Left ventricle myocardium inferior (tissue), 1 donor: ENCODE measurements at places on chromosomes 3 and 15. TPM values are rescaled to one million over a fixed set of nuclear protein-coding genes. Genes with fewer than 3 reads are reported as not detected.

DNA sequence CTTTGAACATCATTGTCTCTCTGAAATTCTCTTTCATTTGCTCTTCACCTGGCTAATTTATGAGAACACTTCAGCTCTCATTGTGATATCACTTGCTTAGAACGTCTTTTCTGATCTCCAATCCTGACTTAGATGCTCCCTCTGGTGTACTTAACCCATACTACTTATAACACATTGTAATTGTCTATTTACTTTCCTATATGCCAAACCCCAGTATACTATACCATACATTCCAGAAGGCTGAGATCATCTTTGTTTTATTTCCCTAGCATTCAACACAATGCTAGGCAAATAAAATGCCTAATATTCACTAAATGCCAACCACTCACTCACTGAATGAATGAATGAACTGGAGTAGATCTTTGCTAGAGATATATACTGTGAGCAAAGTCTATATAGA is 27.0 kb upstream of the PEX5L start:
- no peak for DNase-seq

DNA sequence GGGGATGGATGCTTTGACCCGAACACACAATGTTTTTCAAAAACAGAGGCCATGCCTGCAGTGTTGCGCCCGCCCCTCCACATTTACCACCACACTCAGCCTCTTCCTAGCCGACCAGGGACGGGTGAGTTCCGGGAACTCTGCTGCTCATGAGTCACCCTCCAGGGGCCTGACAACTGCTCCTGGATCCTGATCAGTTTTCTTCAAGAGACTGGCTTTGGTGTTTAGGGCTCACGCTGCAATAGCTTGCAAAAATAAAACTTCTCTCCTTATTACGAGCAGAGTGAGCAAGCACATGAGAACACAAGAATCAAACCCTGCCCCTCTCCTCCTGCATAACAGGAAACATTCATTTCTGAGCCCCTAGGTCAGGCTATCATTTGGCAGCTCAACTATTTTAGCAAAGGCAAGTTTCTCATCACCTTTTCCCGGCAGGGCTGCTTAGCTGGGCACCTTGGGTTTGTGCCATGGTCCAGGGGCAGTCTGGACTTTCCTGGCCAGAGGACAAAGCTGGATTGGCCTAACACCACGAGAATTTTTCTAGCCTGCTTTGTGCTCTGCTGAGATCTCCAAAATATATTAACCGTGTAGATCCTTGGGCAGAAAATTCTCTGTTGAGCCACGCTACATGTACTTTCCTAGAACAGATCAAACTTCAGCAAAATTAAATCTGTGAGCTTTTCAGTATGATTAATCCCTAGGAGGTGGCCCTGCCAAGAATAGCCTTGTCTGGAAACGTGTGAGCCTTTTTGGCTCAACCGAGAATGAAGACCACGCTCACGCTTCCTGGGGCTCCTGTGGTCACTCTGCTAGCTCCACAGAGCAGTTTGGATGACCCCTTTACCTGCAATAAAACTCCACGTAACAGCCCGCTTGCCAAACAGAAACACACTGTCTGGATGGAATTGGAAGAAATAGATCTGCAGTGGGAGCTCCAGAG is 52.7 kb upstream of the SPATA12 start:
- peak; percentile 59 for DNase-seq

- no peak for DNase-seq
Measured at GRCh38 chr3:64039981-64040733, 16.9 kb upstream of the PSMD6 start.

GRCh38 chr3:154304936-154305335 is 19.4 kb downstream of the DHX36 start:
- DNase-seq: no peak

- no peak for DNase-seq
Measured at GRCh38 chr3:1214933-1215332, 122.1 kb downstream of the CNTN6 start.

PAK6 gene
- 8.2 TPM for total RNA-seq

- no peak for DNase-seq
Measured at GRCh38 chr3:177883957-177884356, 652.3 kb upstream of the KCNMB2 start.

CORO2B gene
- 5.0 TPM for total RNA-seq

- DNase-seq: no peak
Measured at GRCh38 chr15:66670175-66670574, 31.9 kb upstream of the SMAD6 start.

DNA sequence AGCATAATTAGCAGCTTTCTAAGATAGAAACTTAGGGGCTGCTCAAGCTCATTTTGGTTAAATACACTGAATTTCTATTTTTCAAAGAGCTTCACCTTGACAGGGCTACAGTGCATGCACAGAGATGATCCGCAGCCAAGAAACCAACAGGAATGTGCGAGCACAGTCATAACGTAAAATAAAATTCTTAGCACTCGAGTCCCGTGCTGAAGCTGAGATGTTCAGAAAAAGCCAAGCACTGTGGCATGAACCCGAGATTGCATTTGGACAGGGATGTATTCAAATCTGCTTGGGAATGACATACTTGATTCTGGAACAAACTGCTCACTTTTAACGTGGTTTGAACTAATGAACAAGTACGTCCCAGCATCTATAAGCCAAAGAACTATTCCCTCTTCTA is 340.3 kb downstream of the FOXP1 start:
- DNase-seq: no peak

TMEM115 gene
- total RNA-seq: 23.5 TPM

RASL12 gene
- 12.9 TPM for total RNA-seq

DNA sequence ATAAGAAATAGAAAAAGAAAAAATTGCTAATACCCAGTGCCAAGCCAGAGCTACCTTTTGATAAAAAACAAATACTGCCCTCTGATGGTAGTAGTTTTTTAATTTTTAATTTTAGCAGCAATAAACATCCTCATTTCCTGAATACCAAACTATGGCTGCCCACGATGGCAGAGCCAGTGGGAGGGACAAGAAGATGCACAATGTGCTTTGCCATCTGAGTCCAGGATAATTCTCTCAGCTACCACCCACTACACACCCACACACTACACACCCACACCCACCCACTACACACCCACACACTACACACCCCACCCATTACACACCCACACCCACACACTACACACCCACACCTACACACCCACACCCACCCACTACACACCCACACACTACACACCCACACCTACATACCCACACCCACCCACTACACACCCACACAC is 17.8 kb downstream of the CEP19 start:
- DNase-seq: no peak

GRCh38 chr3:52437326-52438103 is 7.4 kb downstream of the SEMA3G start:
- DNase-seq: no peak

DNA sequence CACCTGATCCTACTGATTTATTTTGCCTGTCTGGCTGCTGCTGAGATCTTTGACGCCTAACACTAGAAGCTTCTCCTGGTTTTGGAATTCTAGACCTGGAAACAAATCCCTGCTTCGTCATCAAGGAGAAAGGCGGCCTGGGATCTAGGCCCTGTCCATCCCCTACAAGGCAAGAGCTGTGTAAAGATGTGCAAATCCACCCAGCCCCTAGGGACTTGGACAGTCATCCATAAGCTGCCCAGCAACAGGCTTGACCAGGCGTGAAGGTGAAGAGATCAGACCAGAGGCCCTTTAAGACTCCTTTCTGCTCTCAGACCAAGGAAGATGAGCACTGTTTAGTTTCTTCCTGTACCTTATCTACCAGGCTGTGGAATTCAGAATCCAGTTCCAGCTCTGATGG is 32.2 kb downstream of the SLC41A3 start:
- DNase-seq: no peak

CATSPER2 gene
- total RNA-seq: 1.2 TPM

GRCh38 chr3:49785565-49786356 is 581 bp downstream of the IP6K1 start:
- DNase-seq: no peak

- no peak for DNase-seq
Measured at GRCh38 chr3:134328846-134329245, 45.4 kb downstream of the AMOTL2 start.

- peak; percentile 70 for DNase-seq
Measured at GRCh38 chr3:52453496-52454249, at the start of gene TNNC1. Gene TNNC1, minus strand, starts transcription at chr3:52454041. Its CDS starts 26 bp downstream, at chr3:52454015.

- no peak for DNase-seq
Measured at GRCh38 chr15:44554934-44555723, 18.2 kb downstream of the EIF3J start.

DNA sequence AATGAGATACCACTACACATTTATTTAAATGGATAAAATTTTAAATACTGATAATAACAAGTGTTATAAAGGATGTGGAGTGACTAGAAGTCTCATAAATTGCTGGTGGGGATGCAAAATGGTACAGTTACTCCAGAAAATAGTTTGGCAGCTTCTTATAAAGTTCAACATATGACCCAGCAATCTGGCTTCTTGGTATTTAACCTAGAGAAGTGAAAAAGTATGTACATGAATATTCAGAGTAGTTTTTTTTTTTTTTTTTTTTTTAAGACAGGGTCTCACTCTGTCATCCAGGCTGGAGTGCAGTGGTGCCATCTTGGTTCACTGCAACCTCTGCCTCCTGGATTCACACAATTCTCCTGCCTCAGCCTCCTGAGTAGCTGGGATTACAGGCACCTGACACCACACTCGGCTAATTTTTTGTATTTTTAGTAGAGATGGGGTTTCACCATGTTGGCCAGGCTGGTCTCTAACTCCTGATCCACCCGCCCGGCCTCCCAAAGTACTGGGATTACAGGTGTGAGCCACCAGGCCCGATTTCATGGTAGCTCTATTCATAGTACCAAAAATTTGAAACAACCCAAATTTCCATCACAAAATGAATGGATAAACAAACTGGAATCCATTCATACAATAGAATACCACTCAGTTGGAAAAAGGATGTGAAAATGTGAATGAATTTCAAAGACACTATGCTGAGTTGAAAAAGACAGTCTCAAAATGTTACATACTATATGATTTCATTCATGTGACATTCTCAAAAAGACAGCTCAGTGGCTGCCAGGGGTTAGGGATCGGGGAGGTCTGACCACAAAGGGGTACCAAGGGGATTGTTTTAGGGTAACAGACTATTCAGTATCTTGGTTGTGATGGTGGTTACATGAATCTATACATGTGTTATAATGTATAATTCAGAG is 14.4 kb downstream of the RRP9 start:
- DNase-seq: no peak

SLC24A5 gene
- not detected for total RNA-seq

DNA sequence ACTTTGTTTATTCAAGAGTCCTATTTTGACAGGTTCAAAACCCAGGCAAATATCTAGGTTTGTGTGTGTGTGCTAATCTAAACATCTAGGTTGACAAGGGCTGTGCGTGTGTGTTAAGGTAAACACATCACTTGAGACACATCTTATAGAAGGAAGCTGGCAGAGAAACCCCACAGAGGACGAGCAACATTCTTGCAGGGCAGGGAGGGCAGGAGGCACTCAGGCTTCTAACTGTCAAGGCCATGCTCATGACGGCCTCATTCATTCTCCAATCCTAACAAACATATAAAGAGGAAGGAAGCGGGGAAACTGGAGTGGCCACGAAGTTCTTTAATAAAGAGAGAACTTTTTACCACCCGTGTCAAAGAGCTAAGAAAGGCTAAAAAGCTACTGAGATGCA is 43.4 kb downstream of the SLCO2A1 start:
- no peak for DNase-seq

GRCh38 chr15:80489030-80489594 is 84.9 kb downstream of the ARNT2 start:
- no peak for DNase-seq

DNA sequence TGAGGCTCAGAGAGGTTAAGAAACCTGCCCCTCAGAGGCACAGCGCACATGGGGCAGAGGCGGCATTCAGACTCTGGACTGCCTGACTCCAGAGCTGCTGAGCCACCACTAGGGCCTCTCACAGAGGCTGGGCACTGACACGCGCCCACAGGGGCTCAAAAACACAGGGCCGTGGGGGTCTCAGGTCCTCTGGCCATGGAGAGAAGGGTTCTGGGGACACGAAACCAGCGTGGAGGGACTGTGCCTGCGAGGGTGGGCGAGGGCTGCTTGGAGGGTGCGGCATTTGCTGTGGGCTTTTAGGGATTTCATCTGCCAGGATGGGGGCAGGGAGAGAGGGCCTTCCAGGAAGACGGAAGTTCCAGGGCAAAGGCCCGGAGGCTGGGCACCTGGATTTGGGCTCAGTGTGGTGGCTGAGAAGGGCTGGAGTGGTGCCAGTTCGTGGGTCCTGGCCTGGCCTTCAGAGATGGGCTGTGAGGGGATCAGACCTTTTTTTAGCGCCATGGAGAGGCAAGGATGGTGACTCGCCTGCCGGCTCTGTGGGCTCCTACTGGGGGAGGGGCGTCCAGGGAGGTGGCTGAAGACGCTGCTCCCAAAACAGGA is 69.6 kb downstream of the EFCAB12 start:
- no peak for DNase-seq

DNA sequence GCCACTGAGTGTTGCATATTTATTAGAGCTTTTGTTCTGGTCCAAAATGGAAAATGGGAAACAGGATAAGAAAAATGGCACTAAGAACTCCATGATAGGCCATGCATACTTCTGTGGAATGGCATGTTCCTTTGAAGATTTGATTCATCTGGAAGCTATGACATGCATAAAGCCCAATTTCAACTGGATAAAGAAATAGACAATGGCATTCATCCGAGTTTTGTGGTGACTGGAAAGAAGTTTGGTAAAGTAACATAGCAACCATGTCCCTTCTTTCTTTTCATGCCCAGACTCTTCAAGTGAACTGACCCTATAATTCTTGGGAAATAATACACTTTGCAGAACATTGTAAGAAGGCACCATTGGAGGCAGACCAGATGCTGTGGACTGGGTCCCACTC is 368.4 kb upstream of the IL12A start:
- DNase-seq: no peak

- DNase-seq: no peak
Measured at GRCh38 chr15:93018574-93018973, 70.4 kb downstream of the RGMA start.

DNA sequence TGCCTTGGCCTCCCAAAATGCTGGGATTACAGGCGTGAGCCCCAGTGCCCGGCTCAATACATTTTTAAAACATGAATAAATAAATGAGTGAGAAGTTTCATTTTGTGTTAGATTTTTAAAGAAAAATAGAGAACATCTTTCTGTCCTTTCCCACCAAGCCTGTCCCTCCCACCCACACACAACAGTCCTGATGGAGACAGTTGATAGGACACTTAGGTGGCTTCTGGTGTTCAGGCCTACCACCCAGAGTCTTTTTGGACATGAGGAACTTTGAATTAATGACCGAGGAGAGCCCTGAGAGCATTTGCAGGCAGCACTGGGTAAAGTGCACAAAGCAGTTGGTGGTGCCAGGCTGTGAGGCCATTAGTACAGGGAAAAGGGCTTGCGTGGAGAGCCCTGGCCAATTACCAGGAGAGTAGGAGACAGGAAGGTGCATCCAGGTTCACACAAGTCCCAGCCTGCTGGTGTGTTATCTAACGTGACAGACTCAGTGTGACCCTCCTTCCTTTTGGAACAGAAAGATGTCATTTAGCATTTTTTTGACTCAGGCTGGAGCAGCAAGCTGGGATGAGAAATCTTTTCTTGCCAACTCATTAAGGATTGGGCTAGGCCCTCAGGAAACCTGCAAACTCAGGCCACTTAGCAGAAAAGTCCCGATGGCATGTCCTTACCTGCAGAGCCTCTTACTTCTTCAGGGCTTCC is 103.6 kb downstream of the PDCD6IP start:
- DNase-seq: no peak

FBXW12 gene
- total RNA-seq: not detected

PML gene
- 19.1 TPM for total RNA-seq
